ENCODE measurements at places on chromosomes 2 and 18.

DNA sequence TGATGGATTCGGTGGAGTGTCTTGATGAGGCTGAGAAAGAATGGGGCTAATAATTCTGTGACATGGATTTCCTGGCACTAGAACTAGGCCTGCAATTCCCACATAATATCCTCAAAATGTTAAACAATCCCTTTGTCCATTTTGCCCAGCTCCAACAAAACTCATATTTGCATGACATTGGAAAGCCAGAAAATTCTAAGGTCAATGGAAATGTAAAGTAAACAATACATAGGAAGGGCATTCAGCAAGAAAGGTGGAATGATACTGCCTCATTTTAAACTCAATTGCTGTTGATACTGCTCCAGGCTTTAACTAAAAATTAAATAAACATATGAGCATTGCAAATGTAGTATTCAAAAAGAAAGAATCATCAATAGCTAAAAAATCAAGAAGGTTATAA, 434.8 kb upstream of the SLC8A1 start:
- no peak for DNase-seq

- no peak for DNase-seq
These were observed 59.6 kb downstream of the HPCAL1 start for GRCh38 chr2:10362096-10362897.

GRCh38 chr18:49875783-49876182, 62.5 kb upstream of the ACAA2 start:
- DNase-seq, result no peak

DNA sequence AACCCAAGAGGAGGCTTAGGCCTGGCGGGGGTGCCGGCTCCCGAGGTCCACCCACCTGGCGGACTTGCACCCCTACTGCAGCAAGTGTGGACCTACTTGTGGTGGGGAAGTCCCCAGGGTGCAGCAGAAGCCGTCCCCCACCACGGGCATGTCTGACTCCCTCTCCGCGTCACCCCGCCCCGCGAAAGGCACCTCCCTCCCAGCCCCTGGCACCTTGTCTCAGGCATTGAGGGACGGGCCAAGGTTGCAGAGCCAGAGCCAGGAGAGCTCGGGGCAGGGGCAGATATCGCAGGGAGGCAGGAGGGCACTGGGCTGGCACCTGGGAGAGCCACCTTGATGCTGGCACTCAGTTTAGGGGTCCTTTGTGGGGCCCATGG, 19.0 kb downstream of the CROCC2 start:
- DNase-seq, result no peak

DNA sequence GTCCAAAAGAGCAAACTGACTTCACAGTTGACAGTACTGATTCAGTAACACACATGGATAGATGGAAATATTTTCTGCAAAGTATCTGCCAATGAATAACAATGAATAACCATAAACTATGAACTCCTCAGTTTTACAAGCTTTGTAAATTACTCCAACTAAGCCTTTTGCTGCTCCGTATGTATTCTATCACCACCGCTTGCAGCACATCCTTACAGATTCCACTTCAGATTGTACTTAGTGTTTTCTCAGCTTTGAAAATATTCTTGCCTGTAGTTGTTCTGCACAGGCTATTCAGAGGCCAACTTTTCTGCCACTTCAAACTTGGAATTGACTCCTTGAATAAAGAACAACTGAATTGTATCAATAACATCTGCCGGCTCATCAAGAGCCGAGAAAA, 36.2 kb downstream of the TLK1 start:
- DNase-seq, result no peak

DNA sequence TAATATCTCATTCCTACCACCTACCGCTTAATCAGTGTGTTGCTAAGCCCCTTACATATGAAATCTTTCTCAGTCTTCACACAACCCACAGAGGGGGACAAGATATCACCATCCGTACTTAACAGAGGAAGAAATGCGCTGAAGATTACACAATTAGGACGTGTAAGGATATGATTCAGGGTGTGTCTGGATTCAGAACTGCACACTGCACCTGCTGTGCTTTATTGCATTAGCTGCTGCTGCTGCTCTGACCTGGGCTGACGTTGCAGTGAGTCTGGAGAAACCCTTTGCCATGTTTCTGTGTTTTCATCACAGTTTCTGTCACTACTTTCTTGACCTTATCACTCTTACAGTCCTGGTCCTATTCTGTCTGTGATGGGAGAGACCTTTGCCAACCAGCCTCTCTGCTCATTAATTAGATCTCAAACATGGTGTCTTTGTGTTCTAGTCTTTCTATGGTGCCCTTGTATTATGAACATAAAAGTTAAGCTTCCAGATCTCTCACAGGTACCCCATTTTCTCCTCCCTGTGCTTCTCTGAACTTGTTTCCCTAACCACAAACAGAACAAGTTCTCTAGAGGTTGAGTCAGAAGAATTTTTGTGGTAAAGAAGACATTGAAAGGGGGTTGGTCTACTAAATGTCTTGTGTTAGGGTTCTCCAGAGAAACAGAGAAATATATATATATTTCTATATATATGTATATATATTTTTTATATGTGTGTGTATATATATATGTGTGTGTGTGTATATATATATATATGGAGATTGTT, 92.9 kb upstream of the CYP1B1 start:
- DNase-seq, result no peak

DNA sequence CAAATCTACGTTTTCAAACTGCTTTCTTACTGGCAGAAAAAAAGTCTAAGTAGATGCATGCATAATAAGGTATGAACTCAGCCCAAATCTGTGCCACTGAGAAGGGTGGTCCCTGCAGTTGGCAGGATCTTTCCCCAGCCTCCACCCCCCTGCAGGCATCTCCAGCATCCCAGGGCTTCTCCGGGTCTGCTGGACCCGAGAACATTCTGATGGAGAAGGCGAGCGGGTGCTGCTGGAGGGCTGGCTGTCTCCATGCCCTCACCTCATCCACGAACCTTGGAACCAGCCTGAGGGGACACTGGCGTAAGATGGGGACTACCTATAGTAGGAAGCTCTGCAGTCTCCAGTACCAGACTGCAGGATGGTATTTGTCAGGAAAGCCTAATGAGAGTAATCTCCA, 198.9 kb downstream of the HDAC4 start:
- DNase-seq, result no peak

- no peak for DNase-seq
These were observed 80.9 kb upstream of the FOSL2 start for GRCh38 chr2:28311660-28312249.

DNA sequence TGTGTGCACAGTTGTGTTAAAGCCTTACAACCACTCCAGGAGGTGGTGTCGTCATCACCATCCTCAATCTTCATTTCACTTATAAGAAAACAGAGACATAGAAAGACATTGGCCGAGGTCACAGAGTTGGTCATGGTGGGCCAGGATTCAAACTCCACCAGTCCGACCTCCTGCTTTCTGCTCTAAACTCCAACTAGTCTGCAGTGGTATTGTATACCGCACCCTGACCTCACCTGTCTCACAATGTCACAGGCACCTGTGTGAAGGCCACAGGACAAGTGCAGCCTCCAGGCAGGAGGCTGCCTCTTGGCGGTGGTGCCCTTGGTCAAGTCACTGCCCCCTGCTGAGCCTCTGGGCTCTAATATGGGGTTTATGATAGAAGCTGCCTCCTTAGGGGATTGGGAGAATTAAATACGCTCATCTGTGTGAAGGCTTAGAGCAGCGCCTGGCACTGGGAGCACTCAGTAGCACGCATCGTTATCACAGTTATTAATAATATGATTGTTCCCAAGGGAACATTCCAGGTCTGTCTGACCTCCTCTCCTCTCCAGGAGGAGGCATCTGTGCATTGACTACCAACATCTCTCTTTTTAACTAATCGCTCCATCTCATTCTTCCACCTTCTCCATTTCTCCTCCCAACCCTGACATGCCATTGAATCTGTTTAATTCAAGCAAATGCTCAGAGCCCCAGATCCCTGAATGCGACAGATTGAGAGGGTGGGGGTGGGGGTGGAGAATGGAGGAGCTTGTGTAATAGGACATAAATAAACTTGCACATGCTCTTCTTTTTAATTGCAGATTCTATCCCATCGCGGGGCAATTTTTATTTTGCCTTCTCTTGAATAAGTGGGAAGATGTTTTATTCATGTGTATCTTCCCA, 112.7 kb downstream of the MCFD2 start:
- DNase-seq, result no peak

- no peak for DNase-seq
These were observed 14.5 kb downstream of the OSBPL6 start for GRCh38 chr2:178208817-178209216.

GRCh38 chr2:29192526-29192925, 77.3 kb downstream of the CLIP4 start:
- no peak for DNase-seq

GRCh38 chr2:131046918-131047652, 46.2 kb downstream of the FAM168B start:
- no peak for DNase-seq

DNA sequence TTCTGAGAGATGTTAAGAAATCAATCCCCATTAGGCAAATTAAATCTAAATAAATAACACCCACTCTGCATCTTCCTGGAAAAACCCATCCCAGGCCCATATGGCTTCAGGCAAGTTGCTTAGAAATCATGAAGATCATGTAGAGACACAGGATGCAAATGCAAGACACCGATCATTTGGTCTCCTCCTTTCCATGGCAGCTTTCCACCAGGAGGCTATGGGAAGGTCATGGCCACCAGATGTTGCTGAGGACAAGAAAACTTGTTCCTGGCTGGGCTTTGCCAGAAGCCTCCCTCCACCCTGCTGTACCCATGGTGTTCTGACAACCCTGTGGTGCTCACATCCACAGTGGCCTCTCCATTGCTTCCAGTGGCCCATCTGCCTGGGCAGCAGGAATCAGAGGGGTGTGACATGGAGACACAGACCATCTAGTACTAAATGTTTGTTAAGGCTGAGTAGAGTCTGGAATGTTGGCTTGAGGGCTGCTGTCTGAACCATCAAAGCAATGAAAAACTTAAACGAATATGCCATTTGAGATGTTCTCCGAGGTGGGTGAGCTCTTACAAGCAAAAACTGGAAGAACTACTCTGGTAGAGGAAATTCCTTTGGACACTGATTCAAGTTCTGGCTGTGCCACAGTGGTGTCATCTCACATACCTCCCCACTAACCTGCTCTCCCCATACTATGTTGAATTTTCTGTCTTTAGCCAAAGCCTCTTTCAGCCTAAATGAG, 293.2 kb downstream of the TNS1 start:
- no peak for DNase-seq

DNA sequence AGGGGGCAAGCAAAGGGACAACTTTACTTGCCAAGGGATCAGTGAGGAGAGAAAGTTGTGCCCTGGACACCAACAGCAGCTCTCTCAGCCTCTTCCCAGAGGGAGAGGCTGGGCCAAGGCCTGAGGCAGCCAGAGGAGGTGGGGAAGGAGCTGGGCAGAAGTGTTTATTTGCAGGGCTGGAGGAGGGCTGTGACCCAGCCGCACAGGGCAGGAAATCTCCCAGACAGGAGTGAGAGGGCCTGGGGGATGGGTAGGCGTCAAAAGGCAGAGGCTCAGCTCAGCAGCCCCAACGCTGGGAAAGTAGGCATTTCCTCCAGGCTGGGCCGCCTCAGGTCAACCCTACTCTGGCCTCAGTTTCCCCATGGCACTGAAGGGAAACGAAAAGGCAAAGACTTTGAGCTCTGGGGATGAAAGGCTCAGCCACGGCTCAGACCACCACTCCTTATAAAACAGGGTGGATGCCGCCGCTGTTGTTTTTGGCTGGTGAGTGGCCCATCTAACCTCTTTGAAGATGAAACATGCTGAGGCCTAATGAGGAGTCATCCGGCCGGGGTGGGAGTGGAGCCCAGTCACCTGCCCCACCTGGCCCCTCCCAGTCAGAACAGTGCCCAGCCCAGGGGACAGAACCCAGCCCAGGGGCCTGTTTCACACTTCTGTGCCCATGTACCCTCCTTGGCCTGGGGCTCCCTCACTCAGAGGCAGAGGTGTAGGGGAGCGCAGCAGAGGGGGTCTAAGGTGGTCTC, 21.9 kb upstream of the SEMA4C start:
- no peak for DNase-seq

GRCh38 chr2:220981926-220982325, 590.2 kb downstream of the EPHA4 start:
- DNase-seq, result no peak

GRCh38 chr18:48003426-48004349, 73.2 kb upstream of the SMAD2 start:
- no peak for DNase-seq

DNA sequence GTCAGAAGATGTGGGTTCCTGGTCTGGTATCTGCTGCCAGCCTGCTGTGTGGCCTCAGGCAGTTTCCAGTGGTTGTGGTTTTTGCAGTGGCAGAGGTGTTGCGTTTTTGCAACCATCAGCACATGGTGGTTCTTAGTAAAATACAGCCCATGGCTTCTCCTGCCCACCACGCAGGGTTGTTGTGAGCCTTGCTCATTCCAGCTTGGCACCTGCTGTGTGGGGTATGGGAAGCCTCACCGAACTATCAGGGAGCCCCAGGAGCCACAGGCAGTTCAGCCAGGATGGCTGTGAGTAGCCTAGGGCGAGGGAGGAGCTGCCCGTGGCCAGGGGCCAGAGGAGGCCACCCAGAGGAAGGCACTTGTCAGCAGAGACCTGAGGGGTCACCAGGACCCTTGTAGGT, 9.8 kb downstream of the ARID5A start:
- no peak for DNase-seq

GRCh38 chr2:128682729-128683284, 364.1 kb upstream of the HS6ST1 start:
- DNase-seq, result no peak

- DNase-seq, result no peak
These were observed 28.5 kb downstream of the ZNF516 start for GRCh38 chr18:76466410-76466991.

DNA sequence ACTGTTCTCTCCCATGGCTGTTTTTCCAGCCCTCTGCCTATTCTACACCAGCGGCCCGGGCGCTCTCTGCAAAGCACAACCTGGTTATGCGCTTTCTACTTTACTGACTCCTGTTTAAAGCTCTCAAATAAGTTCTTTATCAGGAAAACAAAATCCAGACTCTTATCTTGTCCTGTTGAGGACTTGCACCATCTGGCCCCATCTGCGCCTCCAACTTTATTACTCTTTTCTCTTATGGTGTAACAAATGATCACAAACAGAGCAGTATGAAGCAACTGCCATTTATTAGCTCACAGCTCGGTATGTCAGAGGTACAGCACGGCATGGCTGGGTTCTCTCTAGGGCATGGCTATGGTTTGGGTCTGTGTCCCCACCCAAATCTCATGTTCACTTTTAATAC, 236.5 kb upstream of the NT5C1B start:
- no peak for DNase-seq
